ENCODE measurements at places on chromosomes 5 and 9.

- DNase-seq = no peak
Measured at GRCh38 chr9:90838098-90838497, 36.5 kb downstream of the SYK start.

DNA sequence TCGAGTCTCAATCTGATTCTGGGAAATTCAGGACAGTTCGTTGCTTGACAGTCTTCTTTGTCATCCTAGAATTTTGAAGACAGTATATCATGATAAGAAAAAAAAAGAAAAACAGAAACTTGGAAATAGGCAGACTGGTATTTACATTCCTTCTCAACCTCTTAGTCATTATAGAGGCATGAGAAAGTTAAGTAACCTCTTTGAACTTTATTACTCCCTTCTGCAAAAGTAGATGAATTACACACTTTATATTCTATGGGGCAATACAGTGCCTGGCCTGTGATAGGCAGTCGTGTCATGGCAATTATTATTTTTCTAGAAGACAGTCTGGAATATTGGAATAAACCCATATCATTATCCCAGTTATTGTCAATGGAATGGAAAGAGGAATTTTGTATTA lies 828.9 kb downstream of the TLR4 start:
- DNase-seq = no peak

GRCh38 chr5:38994324-38994927 lies 79.8 kb downstream of the RICTOR start:
- no peak for DNase-seq

- no peak for DNase-seq
Measured at GRCh38 chr5:95718203-95718602, 12.9 kb upstream of the RHOBTB3 start.

GRCh38 chr9:131216806-131217205 lies 59.5 kb downstream of the FAM78A start:
- DNase-seq = no peak

- no peak for DNase-seq
Measured at GRCh38 chr5:169809281-169809680, 171.0 kb downstream of the INSYN2B start.

DNA sequence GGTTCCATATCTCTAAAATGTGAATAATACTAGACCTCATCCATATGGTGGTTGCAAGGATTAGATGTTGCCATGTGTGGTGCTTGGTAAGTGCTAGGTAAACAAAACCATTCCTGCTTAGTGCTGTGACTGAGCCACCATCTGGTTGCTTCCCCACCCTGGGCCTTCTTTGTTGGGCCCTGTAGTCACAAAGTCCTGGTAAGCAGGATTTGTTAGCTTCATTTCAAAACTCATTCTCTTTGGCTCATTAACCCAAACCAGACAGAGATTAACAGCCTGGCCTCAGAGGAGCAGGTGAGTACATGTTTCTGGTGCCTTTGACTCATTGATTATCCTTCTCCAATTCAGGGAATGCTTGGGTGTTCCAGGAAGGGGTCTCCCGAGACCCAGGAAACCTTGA lies 240.2 kb downstream of the ARHGAP26 start:
- no peak for DNase-seq

DNA sequence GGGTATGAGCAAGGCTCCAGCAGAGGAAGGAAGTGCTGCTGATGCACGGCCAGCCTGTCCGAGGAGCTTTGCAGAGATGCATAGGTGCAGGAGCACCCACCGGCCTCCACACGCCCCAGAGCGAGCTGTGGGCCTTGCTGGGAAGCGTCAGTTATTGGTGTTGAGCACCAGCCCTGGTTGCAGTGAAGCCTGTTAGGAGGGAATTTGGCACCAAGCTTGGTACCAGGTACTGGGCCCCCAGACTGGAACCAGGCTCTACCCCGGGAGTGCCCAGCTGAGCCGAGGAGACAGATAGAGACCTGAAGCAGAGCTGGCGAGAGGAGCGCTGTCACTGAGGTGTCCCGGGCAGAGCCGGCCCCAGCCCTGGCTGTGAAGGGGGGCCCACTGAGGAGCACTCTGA lies 5.2 kb downstream of the TCF7 start:
- no peak for DNase-seq

- DNase-seq = no peak
Measured at GRCh38 chr9:34802916-34803315, 93.0 kb upstream of the CCL21 start.

- no peak for DNase-seq
Measured at GRCh38 chr5:61758711-61759110, 426.7 kb downstream of the ZSWIM6 start.

GRCh38 chr5:157767689-157768088 lies 24.2 kb downstream of the LSM11 start:
- DNase-seq = no peak

DNA sequence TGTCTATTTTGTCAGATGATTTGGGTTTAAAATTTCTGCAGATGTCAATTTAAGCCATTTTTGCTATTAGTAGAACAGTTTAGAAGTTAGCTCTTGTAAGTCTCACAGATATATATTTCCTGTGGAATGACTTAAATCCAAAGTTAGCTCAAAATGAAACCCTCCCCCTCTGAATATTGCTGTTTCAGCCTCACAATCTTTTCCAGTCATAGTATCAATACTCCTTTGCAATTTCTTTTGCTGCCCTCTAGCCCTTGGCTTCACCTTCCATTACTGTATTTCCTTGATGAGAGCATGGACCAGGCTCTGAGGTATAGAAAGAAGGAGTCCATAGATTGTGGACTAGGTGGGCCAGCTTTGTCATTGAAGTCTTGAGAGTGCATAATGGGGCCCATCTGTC lies 124.4 kb downstream of the ATG10 start:
- DNase-seq = no peak

GRCh38 chr5:142364251-142365145 lies 39.7 kb upstream of the SPRY4 start:
- no peak for DNase-seq

DNA sequence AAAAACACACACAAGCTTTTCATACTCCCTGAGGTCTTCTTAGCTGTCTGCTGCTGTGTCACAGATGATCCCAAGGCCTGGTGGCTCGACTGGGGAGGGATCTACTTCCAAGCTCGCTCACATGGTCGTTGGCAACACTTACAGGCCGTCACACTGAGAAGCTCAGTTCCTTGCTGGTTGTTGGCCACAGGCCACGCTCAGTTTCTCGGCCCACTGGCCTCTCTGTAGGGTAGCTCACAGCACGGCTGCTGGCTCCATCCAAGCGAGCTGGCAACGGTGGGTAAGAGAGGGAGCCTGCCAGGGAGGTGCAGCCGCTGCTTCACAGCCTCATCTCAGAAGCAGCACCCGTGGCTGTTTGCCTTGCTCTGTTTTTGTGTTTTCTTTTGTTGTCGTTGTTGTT lies 43.8 kb upstream of the GFPT2 start:
- DNase-seq = no peak

DNA sequence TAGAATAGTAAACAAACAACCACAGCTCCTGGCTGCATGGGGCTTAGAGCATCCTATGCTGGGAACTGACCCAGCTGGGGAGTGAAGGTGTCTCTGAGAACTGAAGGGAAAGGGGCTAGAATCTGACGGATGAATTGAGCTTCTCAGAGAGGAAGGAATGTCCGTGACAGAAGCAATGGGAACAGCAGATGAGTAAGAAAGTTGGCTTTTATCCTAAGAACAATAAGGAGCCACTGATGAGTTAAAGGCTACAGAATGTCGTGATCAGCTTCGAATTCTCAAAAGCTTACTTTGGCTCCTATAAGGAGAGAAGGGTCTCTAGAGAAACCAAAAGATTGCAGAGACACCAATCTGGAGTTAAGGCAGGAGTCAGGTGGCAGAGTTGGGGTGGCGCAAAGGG lies 52.6 kb downstream of the EBF1 start:
- DNase-seq = no peak

GRCh38 chr9:126173401-126173800 lies 153.2 kb upstream of the MVB12B start:
- DNase-seq = no peak
